Omental fat pad (tissue), 4 donors: ENCODE measurements at places on chromosomes 6 and 20. TPM values are rescaled to one million over a fixed set of nuclear protein-coding genes. Genes with fewer than 3 reads are reported as not detected.

GRCh38 chr20:61630391-61630650 lies 378.3 kb downstream of the CDH4 start:
- DNase-seq = no peak

Gene PIM1
- 169 TPM for total RNA-seq

GRCh38 chr6:154266560-154267099 lies 90.0 kb downstream of the IPCEF1 start:
- no peak for DNase-seq

Gene KCNS1
- total RNA-seq = 0.47 TPM

- no peak for DNase-seq
Measured at GRCh38 chr20:38725931-38726803, 1.9 kb downstream of the SLC32A1 start.

Gene MLIP
- total RNA-seq = 0.75 TPM

DNA sequence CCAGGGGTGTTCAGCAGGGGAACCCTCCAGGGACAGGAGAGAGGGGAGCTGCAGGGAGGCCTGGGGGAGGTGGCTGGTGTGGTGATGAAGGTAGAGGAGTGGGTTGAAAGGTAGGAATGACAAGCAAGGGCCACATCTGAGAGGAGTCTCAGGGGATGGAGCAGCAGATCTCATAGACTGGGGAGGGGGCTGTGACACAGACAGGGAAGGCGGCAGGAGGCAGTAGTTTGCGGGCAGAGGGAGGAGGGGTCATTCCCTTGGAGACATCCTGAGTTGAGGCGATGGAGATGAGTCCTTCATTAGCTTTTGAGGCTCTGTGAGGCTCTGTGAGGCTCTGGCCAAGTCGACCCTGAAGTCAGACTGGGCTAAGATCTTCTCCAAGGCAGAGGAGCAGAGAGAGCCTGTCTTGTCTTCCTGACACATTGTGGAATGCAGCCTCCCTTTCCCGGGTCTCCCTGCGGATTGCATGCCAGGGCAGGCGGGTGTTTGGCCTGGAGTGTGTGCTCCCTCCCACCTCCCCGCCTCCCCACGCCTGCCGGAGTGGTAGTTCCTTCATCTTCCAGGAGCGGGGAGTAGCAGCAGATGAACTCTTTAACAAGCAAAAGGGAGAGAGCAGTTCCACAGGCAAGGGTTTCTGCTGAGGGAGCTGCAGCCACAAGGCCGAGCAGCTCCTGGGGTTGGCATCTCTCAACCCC lies 34.3 kb upstream of the MLN start:
- DNase-seq = no peak

DNA sequence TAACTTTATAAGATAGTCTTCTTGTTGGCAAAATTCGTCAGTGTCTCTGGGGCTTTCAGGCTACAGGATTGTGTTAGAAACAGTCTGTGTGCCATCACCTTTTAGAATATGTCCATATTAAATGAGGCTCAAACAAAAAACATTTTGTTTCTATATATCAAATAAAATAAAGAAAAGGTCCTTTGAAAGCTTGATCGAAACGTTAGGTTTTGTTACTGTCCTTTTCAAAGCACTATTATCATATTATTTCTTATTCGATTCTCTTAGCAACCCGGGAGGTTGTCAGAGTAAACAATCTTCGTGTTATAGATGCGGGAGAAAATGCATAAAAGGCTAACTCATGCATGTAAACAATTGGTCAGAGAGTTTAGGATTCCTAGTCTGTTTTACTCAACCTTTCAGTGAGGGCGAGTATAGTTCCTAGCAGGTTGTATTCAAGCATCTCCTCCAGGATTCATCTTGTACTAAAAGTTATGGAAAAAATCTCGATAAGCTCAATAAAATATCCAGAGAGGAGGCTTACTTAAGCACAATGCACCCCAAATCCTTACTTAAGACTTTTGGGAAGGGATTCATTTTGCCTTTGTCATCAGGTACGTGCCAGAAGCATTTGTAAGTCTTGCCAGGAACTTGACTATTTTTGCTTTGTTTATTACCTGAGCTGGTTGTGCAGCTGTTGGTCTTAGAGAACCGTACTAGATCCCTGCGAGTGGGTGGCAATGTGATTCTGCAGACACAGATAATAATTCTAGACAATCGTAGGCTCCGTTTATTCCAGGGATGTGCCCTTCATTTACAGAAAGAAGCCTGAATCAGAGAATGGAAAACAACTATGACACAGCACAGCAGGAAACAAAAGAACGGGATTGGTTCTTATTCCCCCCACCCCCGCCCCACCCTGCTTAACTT lies 159.6 kb upstream of the ZNF217 start:
- no peak for DNase-seq

GRCh38 chr6:33856655-33857054 lies 52.9 kb upstream of the MLN start:
- no peak for DNase-seq

- DNase-seq = no peak
Measured at GRCh38 chr6:26234421-26235301, 130.3 kb upstream of the BTN3A2 start.

- DNase-seq = no peak
Measured at GRCh38 chr20:8005033-8005432, 14.5 kb downstream of the TMX4 start.

Gene SNPH
- 2.0 TPM for total RNA-seq
